ENCODE measurements at places on chromosomes 11 and 22. TPM values are rescaled to one million over a fixed set of nuclear protein-coding genes. Genes with fewer than 3 reads are reported as not detected.

Gene ESAM
- total RNA-seq: 182 TPM

Gene TEAD1
- total RNA-seq: 64.9 TPM

Gene MRGPRF
- total RNA-seq: 108 TPM

Gene GLB1L3
- not detected for total RNA-seq

Gene KCNQ1
- 6.2 TPM for total RNA-seq

Gene C1QTNF5
- 88.2 TPM for total RNA-seq

Gene TRIM77
- not detected for total RNA-seq

Gene UBQLN3
- total RNA-seq: 0.99 TPM

Gene CFAP68
- 6.6 TPM for total RNA-seq

Gene CCDC73
- total RNA-seq: not detected

Gene RAG1
- total RNA-seq: 0.65 TPM

Gene ASPHD2
- 2.6 TPM for total RNA-seq

Gene SMPD1
- 40.4 TPM for total RNA-seq

Gene SLC22A12
- not detected for total RNA-seq

Gene VPS37C
- total RNA-seq: 39.9 TPM

Gene FLRT1
- total RNA-seq: 0.60 TPM

Gene OR52E1
- not detected for total RNA-seq

Gene MS4A10
- not detected for total RNA-seq

Gene ATG13
- total RNA-seq: 72.7 TPM

Gene OVCH2
- not detected for total RNA-seq

Gene HPX
- 3.0 TPM for total RNA-seq

Measured in aorta (tissue), 5 donors.